Activated T-helper 1 cell treated with Interleukin-2 at 50 U/mL for 16 hours (primary cell): ENCODE measurements at places on chromosomes 2 and 18.

- DNase-seq = no peak
These were observed 2.8 kb downstream of the SNORC start for GRCh38 chr2:232872826-232873225.

- no peak for DNase-seq
These were observed 269.2 kb downstream of the LRATD1 start for GRCh38 chr2:14901737-14902136.

- DNase-seq = no peak
These were observed 4.5 kb upstream of the NPPC start for GRCh38 chr2:231930593-231931281.

- no peak for DNase-seq
These were observed 107.2 kb downstream of the COPS8 start for GRCh38 chr2:237192881-237193280.

DNA sequence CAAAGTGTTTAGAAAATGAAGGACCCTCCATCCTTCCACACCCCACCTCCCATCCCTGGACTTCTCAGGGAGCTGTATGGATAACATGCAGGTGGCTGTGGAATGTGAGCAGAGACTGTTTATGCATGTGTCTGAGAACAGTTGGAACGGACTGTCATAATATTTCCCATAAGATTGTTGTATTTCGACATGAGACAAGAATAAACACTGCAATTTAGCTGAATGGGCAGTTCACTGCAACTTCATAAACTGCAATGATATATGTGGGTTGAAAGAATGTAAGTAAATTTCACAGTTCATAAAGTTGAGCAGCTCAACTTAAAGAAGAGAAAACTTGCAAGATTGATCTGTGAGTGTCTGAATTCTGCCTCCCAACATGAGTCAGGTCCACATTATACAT, 74.6 kb downstream of the MEP1B start:
- no peak for DNase-seq

GRCh38 chr18:42165922-42166513, 211.0 kb downstream of the PIK3C3 start:
- no peak for DNase-seq

GRCh38 chr2:96715658-96716057, 24.2 kb downstream of the LMAN2L start:
- no peak for DNase-seq

DNA sequence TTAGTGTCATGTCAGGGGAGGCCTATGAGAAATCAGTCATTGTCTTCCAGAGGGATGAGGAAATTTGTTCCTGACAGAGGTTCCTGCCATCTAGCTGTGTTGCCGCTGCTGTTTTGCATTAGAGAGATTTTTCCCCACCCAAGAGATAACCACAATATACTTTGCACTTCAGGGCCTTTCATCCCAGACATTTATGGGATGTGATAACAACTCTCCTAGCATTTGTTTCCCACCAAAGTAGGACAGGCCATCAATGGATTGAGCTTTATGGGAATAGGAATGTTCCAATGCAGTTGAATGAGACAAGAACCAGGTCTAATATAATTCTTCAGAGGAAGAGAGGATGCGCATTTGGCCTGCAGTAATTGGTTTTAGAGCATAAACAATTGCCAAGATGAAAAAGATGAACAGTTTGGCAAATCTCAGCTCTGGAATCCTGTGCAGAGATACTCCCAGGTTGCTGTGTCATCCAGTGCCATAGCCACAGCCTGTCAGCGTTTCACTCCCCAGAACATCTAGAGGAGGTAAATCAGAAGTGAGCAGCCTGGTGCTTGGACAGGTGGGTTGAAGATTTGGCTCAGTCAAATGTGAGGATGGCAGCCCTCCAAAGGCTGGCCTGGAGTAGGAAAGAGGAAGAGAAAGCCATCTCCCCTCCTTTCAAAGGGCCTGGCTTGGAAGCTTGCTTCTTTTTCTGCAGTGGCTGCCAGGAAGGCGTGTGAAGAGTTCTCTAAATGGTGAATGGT, 93.7 kb upstream of the SETBP1 start:
- DNase-seq = no peak

- no peak for DNase-seq
These were observed 422.5 kb downstream of the CMPK2 start for GRCh38 chr2:6443061-6443823.

- DNase-seq = no peak
These were observed 195.9 kb downstream of the TFCP2L1 start for GRCh38 chr2:121089166-121089510.

DNA sequence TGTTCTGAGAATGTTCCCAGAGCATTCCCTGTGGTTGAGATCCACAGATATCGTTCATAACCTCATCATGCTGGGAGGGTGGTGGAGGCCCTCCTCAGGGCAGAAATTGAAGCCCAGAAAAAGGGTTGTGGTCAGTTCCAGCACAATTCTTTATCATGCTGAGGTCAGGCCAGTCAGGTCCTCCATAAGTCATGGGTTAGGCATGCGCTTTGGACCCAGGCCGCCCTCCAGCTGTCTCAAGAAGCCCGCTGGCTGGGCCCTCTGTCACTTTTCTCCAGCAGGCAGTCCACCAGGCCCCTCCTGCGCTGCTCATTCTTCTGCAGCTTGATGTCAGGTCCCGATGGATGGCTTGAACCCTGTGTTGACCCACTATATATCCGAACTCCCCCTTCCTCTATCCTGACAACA, 151.1 kb upstream of the NT5C1B start:
- no peak for DNase-seq

GRCh38 chr2:102435741-102436140, 12.8 kb downstream of the IL18RAP start:
- DNase-seq = no peak

GRCh38 chr2:27901234-27901633, 10.7 kb downstream of the BABAM2 start:
- no peak for DNase-seq

- DNase-seq = peak; percentile 35
These were observed 73.2 kb downstream of the LRRFIP1 start for GRCh38 chr2:237700512-237701032.

DNA sequence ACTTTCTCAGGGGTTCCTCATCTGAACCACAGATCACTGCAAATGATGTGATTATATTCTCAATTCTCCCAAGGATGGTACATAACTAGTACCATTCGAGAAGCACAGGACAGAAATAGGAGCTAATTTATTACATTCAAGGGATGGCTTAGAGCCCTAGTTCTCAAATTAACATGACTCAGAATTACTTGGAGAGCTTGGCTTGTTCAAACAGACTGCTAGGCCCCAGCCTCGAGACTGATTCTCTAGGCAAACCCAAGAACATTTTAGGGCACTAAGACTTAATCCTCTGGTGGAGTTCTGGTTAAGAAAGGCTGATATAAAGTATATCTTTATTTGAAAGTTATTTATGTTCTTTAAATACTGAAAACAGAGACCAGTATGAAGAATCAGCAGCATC, 35.8 kb downstream of the HIBCH start:
- DNase-seq = no peak

- DNase-seq = no peak
These were observed 60.9 kb downstream of the RIF1 start for GRCh38 chr2:151470556-151470955.

DNA sequence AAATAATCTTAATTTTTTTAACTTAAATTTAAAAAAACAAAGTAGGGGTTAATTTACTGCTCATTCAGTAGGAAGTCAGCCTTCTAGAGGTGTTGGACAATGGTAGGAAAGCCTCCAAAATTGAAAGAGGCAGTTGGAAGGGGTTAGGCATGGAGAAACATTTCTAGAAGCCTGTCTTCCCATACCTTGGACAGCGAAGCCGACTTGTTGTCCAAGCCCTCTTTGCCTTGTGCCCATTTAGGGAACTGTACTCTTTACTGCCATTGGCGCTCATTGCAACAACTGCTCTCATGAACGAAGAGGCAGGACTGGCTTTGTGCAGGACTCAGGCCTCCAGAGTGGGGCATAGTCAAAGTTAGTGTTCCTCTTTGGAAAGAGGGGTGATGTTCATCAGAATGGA, 333.3 kb downstream of the HRH4 start:
- no peak for DNase-seq

GRCh38 chr18:8943900-8944870, 158.3 kb upstream of the NDUFV2 start:
- DNase-seq = no peak

GRCh38 chr18:56598422-56598821, 40.0 kb downstream of the TXNL1 start:
- no peak for DNase-seq

- no peak for DNase-seq
These were observed 5.8 kb upstream of the DUSP2 start for GRCh38 chr2:96150791-96151594.

DNA sequence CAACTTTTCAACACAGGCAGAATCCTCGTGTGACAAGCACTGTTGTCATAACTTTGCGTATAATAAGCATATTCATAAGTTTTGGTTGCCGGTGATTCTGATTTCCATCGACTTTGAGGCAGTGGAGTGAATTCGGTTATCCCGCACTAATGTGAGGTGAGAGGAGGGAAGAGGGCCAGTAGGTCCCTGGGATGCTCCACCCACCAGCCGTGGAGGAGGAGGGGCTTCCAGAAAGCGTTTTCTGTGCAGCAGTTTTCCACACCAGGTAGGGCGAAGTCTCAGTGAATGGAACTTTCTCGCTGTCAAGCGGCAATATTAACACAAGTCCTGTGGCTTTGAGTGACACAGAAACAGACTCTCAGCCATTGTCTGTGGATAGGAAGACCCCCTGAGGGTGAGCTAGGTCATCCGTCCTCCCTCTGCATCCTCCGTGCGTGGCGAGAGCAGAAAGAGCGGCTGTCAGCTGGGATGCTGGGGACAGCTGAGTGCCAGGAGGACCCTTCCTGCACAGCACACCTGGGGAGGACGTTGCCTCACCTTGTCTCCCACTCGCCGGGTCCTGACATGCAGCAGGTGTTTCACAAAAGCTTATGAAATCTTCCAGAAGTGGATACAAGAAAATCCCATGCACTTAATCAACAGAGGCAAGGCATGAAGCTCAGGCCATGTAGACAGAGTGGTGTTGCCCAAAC, 67.5 kb downstream of the DCDC2C start:
- no peak for DNase-seq

- no peak for DNase-seq
These were observed 27.0 kb downstream of the PPM1B start for GRCh38 chr2:44195714-44196113.

- DNase-seq = no peak
These were observed at the start of gene IHH for GRCh38 chr2:219060821-219061791. TSS of gene IHH (minus strand) at chr2:219060921. CDS start at chr2:219060467, 454 bp downstream.

DNA sequence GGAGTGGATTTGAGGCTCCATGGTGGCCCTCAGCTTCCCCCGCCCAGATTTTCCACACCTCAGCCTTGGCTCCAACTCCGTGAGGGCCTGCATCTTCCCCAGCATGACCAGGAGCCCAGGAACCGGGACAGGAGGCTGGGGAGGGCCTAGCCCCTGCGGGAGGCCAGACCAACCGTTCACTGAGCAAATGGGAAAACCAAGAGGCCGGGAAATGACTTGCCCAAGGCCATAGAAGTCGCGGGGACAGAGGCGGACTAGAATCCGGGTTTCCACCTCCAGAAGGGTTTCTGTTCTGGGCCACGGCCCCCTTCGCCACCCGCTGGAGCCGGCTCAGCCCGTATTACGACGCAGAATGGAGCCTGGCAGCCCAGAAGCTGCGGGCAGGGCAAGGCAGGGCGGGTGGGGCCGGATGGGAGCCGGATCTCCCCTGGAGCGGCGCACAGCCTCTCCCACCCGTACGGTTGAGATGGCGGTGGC, 7.9 kb upstream of the CRYBA2 start:
- no peak for DNase-seq

DNA sequence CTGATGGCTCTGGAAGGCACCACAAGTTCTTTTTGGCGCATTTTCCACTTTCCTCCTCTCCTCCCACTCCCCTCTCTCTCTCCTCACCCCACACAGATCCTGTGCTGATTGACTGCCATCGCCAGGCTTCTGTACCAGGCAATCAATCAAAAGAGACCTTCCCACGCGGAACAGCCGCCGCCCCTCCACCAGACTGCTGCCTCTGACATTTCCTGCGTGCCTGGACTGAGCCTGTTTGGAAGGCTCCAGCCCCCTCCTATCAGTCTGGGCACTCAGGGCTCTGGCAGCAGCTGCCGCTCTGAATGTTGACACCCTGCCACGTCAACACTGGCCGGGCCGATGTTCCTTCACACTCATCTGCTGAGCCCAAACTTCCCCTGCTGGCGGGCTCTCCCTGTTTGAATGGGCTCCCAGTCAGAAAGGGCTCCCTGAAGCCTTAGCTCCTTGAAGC, 467.7 kb downstream of the EPHA4 start:
- DNase-seq = no peak

GRCh38 chr2:72090781-72091482, 56.7 kb downstream of the CYP26B1 start:
- DNase-seq = no peak

DNA sequence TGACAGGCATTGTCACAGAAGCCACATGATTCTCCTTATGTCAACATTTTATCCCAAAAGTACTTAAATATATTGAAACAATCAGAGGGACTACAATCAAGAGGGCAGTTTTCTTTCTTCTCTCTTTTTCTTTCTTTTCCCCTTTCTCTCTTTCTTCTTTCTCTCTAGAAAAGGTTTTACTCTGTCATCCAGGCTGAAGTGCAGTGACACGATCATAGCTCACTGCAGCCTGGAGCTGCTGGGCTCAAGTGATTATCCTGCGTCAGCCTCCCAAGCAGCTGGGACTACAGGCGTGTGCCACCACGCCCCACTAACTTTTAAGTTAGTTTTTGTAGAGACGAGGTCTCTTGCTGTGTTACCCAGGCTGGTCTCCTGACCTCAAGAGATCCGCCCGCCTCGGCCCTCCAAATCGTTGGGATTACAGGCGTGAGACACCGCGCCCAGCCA, 1.0 kb upstream of the PRKD3 start:
- no peak for DNase-seq

DNA sequence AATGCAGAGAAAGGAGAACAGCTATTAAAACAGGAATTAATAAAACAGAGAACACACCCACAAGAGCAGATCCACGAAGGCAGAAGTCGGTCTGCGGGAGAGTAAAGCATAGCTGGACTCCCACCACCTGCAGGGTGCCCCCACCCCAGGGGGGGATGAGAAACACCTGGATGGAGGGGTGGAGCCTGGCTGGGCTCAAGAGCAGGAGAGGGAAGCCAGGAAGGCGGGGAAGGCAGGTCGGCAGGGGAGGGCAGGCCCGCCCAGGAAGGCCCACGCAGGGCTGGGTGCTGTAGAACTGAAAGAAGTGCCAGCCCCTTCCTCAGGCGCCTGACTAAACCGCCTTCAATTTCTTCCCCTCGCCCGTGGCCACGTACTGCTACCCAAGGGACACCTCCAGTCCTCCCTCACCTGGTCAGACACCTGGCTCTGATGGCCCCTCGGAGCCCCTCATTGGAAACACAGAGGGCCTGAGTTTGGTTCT, 175.4 kb downstream of the HDAC4 start:
- no peak for DNase-seq

GRCh38 chr2:88187038-88187676, 17.0 kb downstream of the THNSL2 start:
- DNase-seq = no peak

GRCh38 chr2:241081190-241081642, 20.9 kb downstream of the MTERF4 start:
- no peak for DNase-seq

- DNase-seq = no peak
These were observed 55.5 kb downstream of the SGPP2 start for GRCh38 chr2:222479859-222480258.
